Activated CD4-positive, alpha-beta T cell treated with anti-CD3 and anti-CD28 coated beads, Interleukin-2, amount 50 U/mL, for 24 hours (primary cell): ENCODE measurements at places on chromosomes 16 and 17.

DNA sequence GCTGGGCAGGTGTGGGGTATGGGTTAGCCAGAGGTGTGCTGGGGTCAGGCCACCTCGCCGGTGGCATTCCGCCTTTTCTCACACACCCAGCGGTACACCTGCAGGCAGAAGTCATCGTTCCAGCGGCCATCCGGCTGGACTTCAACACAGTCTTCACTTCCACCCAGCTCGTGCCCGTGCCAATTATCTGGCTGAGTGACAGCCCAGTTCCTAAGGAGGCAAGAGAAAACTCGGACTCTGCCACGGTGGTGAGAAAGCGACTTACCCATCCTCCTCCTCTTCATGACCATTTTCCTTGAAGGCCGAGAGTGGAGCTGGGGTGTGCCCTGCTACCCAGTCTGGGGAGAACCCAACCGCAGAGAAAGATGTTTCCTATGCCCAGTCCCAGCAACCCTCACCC is 13.1 kb downstream of the ASGR2 start:
- DNase-seq, result no peak

DNA sequence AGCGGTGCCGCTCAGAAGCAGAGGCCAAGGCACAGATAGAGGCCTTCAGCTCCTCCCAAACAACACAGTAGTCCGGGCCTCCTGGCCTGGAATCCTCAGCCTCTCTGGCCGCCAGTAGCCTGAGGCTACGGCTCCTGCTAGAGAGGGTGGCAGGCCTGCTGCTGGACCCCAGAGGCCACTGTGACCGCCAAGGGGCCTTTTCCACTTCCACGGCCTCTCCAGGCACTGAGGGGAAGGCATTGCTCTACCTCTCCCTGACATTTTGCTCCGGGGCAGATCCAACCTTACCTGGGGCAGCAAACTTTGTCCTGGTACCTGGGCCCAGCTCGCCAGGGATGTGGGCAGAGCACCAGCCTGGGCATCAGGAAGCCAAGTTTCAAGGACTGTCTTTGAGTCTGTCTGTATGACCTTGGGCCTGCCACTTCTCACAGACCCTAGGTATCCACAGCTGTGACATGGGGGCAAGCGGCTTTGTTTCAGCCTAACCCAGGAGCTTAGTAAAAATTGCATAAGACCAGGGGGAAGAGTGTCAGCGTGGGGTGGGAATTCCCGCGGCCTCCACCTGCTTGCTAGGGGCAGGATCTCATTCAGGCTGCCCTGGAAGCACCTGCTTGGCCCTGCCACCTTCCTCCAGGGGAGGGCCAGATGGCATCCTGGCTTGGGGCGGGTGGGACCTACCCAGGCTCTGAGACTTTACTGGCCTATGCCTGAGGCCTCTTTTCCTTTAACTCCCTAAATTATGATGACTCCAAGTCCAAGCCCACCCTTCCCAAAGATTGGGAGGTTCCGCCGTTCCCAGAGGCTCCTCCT is 33.2 kb downstream of the ADGRG5 start:
- DNase-seq, result no peak

GRCh38 chr17:49110509-49110908 is 22.1 kb upstream of the B4GALNT2 start:
- no peak for DNase-seq

DNA sequence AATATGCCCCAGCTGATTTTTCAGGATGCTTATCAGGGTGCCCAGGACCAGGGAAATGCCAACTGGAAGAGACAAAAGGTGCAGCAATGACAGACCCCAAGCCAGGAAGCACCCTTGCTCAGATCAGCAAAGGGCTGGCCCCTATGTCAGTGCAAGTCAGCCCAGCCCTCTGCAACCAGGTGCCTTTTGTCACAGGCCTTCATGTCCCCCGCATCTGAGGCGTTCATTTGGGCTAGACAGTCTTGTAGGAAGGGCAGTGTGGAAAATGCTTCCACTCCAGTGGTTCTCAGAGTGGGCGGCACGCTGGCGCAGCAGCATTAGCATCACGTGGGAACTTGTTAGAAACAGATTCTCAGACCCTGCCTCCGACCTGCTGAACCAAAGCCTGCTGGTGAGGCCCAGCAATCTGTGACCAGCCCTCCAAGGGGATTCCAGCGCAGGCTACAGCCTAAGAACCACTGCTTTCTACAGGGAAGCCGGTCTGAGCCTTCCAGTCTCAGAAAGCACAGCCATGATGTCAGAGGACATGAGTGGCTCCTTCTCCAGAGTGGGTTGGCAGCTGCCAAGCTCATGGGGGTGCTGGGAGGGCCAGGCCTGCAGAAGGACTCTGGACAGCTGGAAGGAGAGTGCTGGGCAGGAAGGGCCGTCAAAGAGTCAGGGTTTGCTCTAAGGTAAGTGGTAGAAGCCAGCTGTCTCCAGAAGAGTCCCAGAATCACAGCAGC is 13.1 kb downstream of the SLC47A2 start:
- DNase-seq, result no peak

GRCh38 chr17:29844339-29845048 is 85.5 kb downstream of the SSH2 start:
- DNase-seq, result no peak

DNA sequence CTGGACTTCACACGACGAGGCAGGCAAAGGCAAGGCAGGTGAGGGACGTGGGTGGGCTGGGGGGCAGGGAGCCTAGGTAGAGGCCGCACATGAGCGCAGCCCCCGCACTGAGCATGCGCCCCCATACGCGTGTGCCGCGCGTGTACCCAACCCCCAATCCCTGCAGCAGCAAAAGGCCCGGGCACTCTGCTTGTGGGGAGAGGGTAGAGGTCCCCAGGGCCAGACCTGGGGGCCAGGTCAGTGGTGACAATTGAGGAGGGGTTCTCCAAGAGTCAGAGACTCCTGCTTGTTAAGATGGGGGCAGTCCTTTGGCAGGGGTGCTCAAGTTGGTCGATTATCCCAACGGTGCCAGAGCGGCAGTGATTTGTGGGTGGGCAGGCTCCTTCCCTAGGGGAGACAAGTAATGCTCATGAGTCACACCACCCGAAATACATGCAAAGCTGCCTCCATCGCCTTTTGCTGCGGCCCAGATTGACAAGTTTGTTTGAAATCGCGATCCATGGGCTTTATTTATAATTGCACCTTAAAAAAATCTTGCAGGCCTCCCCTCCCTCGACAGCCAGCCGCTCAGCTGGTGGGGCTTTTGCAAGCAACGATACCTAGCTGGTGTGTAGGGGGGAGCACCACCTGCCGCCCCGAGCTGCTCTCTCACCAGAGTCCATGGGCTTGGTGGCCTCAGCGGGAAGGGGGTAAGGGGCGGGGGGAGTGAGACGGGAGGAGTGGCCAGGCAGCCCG is 1.1 kb upstream of the GIT1 start:
- no peak for DNase-seq

GRCh38 chr17:61394630-61395408 is 4.8 kb upstream of the TBX2 start:
- no peak for DNase-seq

- DNase-seq, result no peak
These were observed 11.4 kb upstream of the SLC4A1 start for GRCh38 chr17:44279346-44279665.

DNA sequence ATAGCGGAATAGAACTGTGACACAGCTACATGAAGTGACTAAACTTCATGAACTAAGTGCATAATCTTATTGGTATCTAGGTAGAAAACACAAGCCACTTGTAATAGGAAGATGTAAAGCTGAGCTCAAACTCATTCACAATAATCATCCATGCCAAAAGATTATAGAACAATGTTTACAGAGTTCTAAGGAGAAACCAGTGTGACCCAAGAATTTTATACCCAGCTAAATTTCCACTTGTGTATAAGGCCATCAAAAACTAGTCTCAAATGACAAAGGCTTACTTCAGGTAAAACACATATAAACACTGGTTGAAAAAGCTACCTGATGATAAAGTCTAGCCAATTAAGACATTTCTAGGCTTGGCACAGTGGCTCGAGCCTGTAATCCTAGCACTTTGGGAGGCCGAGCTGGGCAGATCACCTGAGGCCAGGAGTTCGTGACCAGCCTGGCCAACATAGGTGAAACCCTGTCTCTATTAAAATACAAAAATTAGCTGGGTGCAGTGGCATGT is 16.9 kb upstream of the CPD start:
- no peak for DNase-seq

DNA sequence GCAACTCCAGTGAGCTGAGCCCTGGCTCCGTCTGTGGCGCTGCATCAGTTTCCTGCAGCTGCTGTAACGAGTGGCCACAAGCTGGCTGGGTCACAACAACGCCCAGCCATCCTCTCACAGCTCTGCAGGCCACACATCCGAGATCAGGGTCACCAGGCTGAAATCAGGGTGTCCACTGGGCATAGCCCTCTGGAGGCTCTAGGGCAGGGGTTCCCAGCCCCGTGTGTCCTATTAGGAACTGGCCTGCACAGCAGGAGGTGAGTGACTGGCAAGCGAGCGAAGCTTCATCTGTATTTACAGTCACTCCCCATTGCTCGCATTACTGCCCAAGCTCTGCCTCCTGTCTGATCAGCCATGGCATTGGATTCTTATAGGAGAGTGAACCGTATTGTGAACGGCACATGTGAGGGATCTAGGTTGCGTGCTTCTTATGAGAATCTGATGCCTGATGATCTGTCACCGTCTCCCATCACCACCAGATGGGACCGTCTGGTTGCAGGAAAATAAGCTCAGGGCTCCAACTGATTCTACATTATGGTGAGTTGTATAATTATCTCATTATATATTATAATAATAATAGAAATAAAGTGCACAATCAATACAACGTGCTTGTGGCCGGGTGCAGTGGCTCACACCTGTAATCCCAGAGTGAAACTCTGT is 176.5 kb downstream of the SEC14L1 start:
- DNase-seq, result no peak

DNA sequence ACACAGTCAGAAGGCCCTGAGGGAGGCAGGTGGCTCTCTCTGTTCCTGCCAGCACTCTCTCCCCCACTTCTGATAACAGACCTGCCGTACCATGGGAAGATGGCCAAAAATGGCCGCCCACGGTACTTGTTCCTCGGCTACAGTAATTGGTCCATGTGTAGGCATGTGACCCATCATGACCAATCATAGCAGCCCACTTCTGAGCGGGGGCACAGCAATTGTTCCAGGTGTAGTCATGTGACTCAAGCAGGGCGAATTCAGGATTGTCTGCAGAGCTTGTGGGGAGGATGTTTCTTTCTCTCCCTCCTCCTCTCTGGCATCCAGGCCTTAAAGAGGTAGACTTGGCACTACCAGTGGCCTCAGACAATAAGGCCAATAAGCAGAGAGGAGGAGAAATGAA is 250.4 kb downstream of the MRTFB start:
- DNase-seq, result no peak

- no peak for DNase-seq
These were observed 11.4 kb downstream of the CFAP97D1 start for GRCh38 chr17:43791589-43791988.

GRCh38 chr16:89944773-89945172 is 3.8 kb upstream of the DEF8 start:
- DNase-seq, result no peak

DNA sequence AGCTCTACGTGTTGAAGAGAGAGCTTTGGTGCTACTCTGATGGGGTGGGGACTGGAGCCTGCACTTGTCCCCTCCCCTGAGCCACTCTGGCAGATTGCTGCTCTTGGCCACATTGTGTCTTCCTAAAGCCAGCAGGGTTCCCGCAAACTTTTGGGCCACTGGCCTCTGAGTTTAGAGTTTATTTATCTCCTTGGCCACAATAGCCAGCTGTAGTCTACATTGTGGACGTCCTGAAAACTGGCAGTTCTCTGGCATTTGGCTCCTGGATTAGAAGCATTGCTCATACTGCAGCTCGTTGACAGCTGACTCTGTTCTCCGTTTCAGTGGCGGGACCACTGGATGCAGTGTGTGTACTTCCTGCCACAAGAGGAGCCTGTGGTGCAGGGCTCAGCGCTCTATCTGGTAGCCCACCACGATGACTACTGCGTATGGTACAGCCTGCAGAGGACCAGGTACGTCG is 34.6 kb downstream of the PRMT7 start:
- no peak for DNase-seq

- no peak for DNase-seq
These were observed 380.3 kb upstream of the MAF start for GRCh38 chr16:79980650-79981521.

GRCh38 chr16:85165781-85166180 is 53.5 kb upstream of the CIBAR2 start:
- no peak for DNase-seq

- no peak for DNase-seq
These were observed 132.0 kb upstream of the KCNJ16 start for GRCh38 chr17:69943058-69943457.

GRCh38 chr16:9658164-9658563 is 524.1 kb downstream of the GRIN2A start:
- DNase-seq, result no peak

DNA sequence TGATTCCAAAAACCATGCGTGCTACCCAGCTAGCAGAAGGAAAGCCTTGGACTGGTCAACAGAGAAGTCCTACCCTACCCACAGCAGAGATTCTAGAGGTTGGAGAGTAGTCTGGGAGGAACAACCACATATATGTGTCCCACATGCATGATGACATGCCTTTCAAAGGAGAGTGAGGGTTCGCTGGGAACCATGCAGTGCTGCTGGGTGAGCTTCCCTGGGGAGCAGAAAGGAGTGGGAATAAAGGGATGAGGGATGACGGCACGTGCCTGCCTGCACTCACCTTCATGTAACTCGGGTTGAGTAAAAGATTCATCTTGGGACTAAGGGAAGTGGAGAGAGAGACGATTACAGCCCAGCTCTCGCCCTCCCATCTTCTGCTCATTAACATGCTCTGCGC is 9.8 kb downstream of the CPSF4L start:
- no peak for DNase-seq

DNA sequence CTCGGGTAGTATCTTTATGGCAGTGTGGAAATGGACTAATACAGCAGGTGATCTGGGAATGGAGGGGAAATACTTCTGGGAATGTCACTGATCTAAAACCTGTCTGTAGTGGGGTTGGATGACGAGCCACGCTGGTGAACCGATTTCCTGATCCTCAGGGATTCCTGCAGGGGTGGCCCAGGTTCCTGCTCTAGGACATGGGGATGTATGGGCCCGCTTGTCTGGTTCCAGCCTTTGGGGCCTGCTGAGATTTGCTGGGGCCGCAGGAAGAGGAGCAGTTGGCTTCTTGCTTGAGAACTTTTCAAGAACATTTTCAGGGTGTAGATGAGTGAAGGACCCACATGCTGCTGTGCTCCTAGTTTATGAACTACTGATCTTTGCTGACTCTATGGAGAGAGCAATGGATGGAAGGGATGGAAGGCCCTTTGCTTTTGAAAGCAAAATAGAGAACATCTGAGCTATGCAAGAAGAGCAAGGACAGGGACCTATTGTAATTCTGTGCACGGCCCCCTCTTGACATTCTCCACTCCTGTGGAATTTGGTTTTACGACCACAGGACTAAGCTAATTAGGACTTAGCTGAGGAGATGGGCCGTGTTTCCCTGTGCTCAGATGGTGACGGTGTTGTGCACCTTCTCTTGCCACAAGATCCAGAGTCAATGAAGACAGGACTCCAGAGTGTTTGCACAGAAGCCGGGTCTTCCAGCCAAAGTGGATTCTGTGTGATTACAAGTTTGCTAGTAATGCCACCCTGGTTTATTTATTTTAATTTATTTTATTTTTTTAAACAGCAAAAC is 90.5 kb downstream of the SEC14L1 start:
- no peak for DNase-seq

- DNase-seq, result no peak
These were observed 5.3 kb upstream of the NTN3 start for GRCh38 chr16:2465653-2466415.
